ENCODE measurements at places on chromosomes 6 and 20.

DNA sequence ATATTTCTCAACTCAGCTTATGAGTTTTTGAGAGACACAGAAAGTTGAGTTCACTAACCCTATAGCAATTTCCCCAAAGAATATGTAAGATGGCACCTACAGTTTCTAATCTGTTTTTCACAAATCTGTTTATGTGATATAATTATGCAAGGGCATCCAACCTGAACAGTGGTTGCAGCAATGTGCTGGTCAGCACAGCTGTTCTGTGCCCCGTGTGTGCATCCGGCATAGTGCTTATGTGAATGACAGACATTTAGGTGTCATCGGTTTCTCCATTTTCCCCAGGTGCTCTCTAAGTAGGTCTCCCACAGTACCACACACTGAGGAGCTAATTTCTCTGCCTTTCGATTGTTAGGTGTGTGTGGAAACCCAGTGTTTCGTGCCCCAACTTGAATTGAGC, 7.7 kb upstream of the BACH2 start:
- DNase-seq: no peak

GRCh38 chr6:157219201-157220200, 103.8 kb downstream of the TMEM242 start:
- no peak for DNase-seq

DNA sequence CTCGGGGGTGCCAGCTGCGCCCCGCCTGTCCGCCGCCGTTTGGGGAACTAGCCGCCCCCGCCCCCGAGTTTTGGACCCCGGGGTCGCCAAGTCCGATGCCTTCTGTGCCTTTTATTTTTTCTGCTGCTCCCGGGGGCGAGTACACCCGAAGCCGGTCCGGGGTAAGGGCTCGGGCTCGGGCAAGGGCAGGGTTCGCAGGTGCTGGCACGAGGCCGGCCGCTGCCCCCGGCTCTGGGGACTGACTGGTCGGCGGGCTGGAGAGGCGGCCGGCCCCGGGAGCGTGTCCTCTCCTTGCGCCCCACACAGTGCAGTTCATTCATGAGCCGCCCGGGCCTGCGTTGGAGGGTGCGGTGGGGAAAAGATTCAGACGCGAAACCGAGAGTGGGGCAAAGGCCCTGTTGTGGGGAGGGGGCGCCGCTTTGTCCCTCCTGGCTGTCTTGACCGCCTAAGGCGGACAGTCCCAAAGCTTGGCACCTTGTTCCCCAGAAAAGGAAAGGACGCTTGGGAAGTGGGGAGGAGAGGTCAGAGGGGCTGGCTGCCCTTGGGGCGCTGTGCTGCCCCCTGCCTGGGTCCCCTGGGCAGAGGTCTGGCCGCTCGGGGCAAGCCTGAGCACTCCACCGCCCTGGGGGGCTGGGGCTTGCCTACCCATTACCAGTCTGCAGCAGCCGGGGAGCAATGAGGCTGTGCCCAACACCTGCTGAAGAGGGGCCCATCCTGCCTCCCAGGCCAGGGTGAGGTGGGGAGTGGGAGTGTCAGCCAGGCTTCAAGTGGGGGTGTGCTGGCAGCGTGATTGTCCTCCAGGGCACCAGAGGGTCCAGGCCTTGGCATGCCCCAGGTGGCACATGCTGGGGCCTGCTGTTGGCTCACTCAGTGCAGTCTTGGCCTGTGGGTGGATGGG, 915 bp downstream of the TMEM63B start:
- DNase-seq: no peak

DNA sequence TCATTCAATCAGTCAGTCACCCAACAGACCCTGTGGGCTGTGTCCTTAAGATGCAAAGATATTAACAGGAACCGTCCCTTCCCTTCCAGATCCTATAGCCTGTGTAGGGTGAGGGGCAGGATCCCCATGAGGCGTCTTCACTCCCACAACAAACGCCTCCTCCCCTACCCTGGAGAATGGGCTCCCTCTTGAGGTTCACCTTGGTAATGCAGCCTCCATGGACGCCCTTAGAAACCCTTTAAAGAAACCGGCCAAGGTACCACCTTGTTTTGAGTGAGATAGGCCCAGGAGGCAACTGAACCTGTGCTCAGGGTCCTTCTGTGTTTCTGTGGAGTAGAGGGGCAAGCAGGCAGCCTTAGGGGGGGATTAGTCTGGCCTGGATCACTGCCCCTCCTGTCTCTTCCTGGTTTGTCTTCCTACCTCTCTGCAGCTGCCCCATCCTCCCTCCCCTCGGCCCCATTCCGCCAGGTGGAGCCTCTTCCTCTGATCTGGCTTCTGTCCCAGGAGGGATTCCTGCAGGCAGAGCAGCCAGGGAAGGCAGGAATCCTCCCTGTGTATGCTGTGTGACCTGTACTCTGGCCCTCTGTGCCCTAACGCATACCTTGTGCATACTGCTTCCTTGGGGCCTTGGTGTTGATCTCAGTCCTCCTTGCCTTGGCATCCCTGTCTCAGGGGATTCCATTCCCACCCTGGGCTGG, 6.6 kb upstream of the GUCA1A start:
- no peak for DNase-seq

- no peak for DNase-seq
These were observed 69.0 kb upstream of the TMEM200A start for GRCh38 chr6:130296854-130297253.

GRCh38 chr20:30286157-30286556, 971.3 kb upstream of the DEFB115 start:
- DNase-seq: no peak

DNA sequence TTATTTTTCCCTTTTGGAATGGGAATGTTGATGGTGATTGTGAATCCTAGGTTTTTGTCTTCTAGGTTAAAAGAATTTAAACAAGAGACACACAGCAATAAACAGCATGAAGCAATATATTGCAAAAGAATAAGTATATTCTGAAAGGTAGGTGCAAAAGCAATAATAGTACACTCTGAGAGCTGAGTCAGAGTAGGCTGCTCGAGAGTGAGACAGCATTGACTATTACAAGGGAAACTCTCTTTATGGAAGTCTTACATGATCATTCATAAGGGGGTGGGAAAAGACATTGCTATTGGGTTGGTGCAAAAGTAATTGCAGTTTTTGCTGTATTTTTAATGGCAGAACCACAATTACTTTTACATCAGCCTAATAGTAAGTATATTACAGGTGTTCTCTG, 25.0 kb downstream of the FBXO5 start:
- no peak for DNase-seq

Measured in GF-D8 (cell line).